CD4-positive, alpha-beta T cell treated with Interleukin-1 beta for 1 hour (primary cell): ENCODE measurements at places on chromosomes 12 and 14.

- DNase-seq: no peak
Observed at GRCh38 chr12:25131270-25131669, 63.7 kb downstream of the DNAI7 start.

DNA sequence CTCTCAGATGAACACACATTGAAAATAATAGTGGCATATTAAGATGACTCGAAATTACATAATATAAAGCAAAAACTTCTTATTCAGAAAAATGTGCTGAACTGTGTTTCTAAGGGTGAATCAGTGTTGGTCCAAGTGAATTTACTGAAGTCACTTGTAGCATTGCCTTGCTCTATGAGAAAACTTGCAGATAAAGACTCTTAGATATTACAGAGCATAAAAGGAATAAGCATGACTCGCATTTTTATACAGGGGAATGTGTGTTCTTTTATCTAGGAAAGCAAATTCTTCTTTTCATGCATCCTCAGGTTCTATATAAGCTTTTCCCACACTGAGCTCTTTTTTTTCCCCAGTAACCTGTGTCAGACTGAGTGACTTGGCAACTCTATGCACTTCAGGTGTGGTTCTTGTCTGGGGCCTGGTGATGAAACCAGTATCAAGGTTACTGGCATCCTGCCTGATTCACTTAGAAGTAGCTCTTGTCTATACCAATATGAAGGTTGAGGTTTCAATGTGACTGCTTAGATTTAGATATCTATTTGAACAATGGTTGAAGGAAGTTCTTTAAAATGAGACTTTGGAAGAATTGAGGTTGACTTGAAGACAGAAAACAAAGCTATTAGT lies 76.1 kb downstream of the OTOGL start:
- DNase-seq: no peak

DNA sequence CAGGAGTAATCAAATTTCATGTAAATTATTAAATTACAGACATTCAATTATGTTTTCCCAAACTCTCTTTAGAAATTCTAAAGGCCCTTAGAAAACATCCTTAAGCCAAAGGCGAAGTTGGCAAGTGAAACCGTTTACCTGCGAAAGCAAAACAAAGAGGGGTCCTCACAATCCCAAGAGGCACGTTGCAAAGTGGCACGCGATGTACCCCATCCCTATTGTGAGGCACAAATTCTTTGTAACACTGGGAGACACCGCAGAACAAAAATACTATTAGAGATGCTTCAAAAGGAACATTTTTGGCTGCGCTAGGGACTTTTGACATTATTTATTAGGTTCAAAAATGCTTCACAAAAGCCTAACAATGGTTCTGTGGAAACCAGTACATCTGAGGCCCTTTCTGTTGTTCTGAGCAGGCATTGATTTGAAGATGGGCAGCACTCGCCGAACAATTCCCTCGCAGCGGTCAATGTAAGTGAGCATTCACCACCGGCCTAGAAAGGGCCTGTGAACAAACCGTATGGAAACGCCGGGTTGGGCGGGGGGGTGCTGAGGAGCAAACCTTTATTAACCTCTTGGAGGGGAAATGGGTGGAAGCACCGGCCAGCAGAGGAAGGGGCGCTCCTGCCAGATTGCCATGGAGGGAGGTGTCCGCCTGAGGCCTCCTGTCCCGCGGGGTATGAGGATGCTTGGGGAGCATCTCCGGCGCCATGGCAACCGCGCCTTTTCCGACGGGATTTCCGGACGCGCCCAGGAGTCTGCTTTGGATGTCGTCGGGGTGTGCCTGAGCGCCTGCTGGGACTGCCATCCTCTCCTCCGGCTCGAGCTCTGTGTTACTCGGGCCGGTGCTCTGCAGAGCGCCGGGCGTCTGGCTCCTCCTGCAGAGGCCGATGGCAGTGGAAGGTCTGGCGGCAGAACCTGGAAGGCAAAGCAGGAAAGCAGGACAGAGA lies 193.9 kb downstream of the C12orf42 start:
- no peak for DNase-seq

DNA sequence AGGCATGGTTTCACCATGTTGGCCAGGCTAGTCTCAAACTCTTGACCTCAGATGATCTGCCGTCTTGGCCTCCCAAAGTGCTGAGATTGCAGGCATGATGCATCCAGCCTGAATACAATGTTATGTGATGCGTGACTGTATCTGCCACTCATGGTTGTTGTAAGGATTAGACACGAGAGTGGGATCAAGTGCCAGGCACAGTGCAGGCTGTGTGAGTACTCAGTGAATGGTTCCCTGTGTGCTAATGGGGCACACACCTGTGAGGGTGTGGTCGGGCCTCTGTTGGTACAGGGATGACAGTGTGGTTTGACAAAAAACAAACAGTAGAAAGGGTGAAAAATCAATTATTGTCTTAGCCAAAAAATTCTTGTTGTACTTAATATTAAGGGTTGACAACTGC lies 61.8 kb downstream of the TECPR2 start:
- no peak for DNase-seq

DNA sequence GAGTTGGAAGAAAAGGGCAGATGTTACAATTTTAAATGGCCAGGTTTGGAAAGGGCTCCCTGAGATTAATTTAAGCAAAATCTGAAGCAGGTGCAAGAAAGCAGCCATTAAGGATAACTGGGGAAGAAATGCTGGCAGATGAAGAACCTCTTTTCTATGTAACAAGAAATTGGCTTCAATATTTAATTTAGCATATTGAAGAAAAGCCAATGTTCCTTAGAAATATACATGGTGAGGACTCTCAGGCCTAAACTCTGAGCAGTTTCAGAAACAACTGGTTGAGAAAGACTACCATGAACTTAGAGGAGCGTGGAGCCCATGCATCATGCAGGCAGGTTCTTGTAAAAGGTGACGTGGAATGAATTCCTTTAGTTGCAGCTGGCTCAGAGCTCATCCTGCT lies 152.8 kb downstream of the LRIG3 start:
- no peak for DNase-seq

- no peak for DNase-seq
Observed at GRCh38 chr14:65310568-65310967, 102.0 kb upstream of the FUT8 start.

DNA sequence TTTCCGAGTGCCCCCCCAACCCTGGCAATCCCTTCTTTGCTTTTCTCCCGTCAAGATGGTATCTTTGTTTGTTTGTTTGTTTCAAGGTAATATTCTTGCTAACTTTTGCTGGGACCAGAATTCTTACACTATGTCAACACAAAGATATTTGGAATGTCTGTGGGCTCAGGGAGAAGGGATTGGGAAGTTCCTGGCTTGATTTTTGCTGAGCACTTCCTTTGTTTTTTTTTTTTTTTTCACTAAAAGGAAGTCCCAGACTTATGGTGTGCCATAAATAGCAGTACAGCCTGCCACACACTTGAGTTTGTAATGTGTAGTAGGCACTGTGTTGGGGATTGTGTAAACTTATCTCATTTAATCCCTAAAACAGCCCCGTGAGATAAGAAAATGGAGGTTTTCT lies 11.2 kb upstream of the RNU6-7 start:
- DNase-seq: no peak

DNA sequence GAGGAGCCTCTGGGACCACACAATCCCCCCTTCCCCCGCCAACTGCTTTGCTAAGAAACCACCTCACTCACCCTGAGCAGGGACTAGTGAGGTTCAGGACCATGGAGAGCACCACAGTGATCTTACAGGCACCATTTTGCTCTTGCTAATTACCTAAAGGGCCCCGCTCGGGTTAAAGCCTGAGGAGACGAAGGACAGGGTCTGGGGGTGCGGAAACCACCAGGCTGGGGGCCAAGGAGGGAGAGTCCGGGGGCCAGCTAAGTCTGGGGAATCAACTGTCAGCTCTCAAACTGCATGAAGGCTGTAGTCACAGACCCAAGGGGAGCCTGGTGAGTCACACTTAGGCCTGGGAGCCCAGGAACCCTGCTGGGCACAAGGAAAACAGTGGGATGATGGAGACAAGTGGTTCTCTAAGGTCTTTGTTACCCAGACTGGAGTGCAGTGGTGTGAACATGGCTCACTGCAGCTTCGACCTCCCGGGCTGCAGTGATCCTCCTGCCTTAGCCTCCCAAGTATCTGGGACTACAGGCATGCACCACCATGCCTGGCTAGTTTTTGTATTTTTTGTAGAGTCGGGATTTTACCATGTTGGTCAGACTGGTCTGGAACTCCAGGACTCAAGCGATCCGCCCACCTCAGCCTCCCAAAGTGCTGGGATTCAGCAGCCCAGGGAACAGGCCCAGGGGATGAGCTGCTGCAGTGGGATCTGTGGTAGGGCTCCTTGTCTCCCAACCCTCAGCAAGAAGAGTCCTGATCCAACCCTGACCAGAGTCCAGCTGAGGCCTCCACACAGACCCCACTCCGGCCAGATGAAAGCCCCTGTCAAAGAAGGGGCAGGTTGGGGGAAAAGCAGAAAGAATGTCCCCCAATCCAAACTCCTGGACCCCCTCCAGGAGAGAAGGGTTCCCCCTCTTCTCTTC lies 98.8 kb downstream of the CALM1 start:
- DNase-seq: peak; percentile 37

DNA sequence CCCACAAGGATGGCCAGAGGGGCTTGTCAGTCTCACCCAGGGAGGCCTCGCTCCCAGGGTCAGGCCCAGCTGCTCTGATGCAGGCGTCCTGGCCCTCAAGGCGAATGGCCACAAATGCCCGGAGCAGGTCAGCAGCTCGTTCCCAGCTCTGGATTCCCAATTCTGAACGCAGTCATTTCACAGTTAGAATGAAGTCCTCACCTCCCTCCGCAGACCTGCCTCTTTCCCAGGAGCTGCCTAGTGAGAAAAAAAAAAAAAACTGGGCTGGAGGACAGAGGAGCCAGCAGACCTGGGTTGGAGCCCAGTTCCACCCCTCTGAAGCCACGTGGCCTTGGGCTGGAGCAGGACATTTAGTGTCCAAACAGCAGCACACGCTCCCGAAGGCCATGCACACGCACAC lies 62.2 kb upstream of the DIO3 start:
- DNase-seq: no peak

GRCh38 chr12:64824500-64825142 lies at the start of gene TBC1D30:
TBC1D30 (plus strand) TSS chr12:64824647; CDS start chr12:64824880, 233 bp downstream.
- no peak for DNase-seq

DNA sequence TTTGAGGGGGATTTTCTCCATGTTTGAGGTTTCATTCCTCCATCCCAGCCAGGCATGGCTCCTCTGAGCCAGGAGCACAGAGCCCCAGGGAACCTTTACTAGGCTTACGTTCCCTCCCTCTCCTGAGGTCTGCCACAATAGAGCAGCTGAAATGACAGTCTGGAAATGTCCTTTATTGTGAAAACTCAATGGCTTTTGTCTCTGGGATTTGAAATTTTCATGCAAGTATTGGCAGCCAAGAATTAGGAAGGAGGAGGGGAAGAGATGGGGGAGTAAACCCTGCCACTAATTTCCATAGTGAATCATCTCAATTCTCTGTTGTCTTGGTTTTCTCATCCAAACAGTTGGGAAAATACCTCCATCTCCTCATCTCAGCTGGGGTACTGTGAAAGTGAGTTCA lies 2.6 kb upstream of the PLEKHG3 start:
- no peak for DNase-seq

- DNase-seq: no peak
Observed at GRCh38 chr14:89429199-89430181, 12.5 kb upstream of the FOXN3 start.

DNA sequence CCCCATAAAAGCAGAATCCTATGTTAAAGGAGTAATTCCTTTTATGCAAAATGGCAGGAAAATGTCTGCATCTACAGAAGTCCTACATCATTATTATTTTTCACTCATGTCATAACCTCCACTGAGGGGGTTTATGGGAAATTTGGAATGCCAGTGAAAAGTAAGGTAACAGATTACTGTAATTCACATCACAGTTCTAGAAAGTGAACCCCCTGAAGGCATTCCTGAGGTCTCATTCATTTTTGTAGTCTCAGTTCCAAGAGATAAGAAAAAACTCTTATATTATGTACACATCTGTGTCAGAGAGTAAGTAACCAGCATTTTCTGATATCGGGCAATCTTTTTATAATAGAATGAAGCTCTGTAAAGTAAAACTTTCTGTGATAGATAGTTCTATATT lies 28.8 kb upstream of the BCAT1 start:
- DNase-seq: no peak

DNA sequence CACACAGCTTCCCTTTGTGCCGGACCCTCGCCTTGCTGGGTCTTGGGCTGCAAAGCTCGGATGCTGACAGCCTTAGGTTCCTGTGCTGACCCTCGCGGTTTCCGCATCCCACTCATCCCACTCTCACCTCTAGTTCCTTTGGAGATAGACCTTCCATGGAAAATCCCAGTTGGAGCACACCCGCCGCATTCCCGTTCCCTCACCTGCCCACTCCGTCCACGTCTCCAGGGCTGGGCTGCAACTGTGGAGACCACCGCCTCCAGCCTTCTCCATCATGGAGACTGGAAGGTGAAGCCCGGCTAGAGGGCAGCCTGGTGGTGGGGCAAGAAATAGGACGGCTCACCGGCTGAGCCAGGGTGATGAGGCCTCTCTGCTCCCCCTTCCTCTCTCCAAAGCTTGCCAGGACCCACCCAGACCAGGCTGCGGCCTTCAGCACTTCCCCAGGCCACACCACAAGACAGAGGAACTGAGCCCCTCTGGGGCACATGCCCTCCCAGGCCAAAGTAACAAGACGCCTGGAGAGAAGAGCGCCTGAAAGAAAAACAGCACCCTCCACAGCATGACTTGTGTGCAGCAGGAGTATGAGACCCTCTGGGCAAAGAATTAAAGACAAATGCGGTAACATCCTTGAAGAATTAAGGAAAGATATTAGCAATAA lies 15.0 kb downstream of the TMEM121 start:
- no peak for DNase-seq

- DNase-seq: no peak
Observed at GRCh38 chr12:27807063-27807703, 27.1 kb upstream of the MANSC4 start.

DNA sequence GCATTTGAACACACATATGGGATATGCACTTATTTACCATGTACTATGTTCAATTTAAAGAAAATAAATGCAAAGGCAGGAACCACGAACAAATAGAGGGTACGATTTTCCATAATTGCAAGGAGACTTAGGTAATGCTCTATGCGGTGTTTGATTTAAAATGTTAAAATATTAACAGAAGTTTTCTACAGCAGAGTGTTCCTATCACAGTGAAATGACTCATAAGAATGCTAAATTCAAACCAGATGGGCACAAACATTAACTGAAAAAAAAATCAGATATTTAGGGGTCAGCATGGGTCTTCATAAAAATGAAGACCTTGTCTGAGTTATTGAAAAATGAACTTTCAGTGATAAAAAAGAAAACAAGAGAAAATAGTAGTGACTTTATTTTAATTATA lies 65.4 kb downstream of the LLPH start:
- no peak for DNase-seq

DNA sequence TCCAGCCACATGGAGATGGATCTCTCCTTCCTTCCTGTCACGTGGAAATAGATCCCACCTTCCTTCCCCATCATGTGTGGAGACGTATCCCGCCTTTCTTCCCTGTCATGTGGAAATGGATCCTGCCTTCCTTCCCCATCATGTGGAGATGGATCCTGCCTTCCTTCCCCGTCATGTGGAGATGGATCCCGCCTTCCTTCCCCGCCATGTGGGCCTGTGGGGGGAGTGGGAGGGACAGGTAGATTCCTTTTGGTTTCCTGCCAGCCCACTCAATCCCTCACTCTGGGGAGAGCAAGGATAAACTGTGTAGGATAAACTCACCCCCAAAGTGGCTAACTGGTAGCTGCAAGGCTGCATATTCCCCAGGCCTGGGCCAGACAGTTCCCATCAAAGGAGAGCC lies 31.7 kb upstream of the TDRD9 start:
- no peak for DNase-seq
